Activated T-cell treated with anti-CD3 and anti-CD28 coated beads, Interleukin-2, amount 50 U/mL, for 1 hour (primary cell): ENCODE measurements at places on chromosomes 5 and 9.
A peak's percentile ranks its signal among the peaks of the same experiment; 100 is the strongest.

DNA sequence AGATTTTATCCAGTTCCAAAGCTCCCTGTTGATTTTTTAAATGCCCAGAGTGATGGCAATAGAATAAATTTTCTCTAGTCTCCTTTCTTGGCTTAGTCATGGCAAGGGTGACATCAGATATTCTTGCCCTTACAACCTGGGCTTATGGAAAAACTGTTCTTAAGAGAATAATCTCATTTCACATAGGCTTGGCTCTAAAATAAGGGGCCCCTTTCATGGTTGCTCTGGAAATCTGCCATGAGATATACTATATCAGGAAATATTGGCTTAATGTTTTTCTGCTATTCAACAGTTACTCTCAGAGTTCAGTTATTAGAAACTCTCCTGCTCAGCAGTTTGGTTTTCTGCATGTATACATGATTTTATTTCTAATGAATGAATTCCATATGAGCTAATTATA lies 7.8 kb downstream of the HMHB1 start:
- no peak for DNase-seq

GRCh38 chr5:67010684-67011409 lies 185.8 kb downstream of the CD180 start:
- DNase-seq, result no peak

GRCh38 chr5:59956130-59956783 lies 62.7 kb upstream of the PDE4D start:
- no peak for DNase-seq

DNA sequence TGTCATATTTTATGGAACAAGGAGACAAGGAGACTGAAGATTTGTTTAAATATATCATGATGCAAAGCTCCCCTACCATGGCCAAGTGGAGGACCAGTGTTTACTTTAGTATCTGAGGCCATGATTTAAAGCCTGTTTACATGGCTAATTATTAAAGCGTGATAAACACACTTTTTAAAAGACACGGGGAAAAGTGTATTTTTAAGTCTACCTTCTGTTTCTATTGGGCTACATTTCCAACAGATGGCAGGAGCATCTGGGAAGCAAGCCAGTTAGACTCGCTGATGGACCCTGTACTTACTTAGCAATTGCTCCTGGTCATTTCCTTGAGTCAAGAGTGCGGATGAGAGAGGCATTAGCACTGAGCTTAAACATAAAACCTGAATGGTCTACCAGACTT lies 480.3 kb upstream of the SEMA6A start:
- no peak for DNase-seq

DNA sequence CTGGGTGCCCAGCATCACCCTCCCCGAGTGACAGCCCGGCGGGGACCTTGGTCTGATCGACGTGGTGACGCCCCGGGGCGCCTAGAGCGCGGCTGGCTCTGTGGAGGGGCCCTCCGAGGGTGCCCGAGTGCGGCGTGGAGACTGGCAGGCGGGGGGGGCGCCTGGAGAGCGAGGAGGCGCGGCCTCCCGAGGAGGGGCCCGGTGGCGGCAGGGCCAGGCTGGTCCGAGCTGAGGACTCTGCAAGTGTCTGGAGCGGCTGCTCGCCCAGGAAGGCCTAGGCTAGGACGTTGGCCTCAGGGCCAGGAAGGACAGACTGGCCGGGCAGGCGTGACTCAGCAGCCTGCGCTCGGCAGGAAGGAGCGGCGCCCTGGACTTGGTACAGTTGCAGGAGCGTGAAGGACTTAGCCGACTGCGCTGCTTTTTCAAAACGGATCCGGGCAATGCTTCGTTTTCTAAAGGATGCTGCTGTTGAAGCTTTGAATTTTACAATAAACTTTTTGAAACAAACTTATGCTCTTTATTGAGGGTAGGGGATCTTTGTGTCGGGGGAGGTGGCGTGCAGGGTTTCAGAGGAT lies 1.3 kb downstream of the GADD45G start:
- DNase-seq, result peak; percentile 52

GRCh38 chr9:123316053-123316718 lies 39.8 kb upstream of the CRB2 start:
- no peak for DNase-seq

- DNase-seq, result no peak
Measured at GRCh38 chr5:158872455-158872854, 227.3 kb downstream of the EBF1 start.

DNA sequence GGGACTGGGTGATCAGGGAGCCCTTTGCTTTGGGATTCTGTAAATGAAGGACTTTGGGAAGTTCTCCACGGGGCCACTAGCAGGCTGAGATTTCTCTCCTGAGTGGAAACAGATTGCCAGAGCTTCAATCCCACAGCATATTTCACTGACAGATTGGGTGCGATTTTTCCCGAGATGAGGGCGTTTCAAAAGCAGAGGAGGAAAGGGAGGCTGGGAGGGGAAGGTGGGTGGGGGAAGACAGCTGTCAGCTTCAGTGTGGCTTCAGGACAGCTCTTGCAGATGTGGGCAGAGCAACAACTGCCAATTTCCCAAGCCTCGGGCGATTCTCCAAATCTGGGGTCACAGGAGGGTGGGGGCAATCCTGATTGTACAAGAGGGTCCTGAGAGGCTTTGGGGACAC lies 258.5 kb upstream of the ADRA1B start:
- no peak for DNase-seq

GRCh38 chr9:8234316-8234715 lies 434.7 kb upstream of the DMAC1 start:
- no peak for DNase-seq

GRCh38 chr5:115549154-115549553 lies 4.6 kb upstream of the FEM1C start:
- no peak for DNase-seq

- DNase-seq, result no peak
Measured at GRCh38 chr9:92804727-92805126, 40.1 kb upstream of the BICD2 start.

DNA sequence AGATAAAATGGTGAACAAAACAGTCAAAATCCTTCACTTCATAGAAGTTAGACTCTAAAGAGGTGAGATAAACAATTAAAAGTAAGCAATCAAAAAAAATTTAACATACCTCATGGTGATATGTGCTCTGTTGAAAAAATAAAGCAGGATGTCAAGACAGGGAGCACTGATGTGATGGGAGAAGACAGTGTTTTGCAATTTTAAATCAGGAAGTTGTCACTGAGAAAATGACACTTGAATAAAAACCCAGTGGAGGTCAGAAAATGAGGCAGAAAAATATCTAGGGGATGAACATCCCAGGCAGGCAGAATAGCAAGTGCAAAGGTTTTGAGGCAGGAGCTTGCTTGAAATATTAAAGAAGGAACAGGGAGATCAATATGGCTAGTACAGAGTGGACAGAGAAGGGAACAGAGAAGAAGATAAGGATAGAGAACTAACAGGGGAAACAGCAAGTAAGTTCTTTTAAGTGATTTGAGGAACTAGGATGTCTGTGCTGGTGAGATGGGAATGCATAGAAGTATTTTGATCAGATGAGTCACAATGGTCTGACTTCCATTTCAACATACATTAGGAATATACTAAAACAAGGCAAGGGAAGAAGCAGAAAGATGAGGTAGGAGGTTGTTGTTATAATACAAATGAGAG lies 130.4 kb downstream of the CHSY3 start:
- DNase-seq, result no peak

DNA sequence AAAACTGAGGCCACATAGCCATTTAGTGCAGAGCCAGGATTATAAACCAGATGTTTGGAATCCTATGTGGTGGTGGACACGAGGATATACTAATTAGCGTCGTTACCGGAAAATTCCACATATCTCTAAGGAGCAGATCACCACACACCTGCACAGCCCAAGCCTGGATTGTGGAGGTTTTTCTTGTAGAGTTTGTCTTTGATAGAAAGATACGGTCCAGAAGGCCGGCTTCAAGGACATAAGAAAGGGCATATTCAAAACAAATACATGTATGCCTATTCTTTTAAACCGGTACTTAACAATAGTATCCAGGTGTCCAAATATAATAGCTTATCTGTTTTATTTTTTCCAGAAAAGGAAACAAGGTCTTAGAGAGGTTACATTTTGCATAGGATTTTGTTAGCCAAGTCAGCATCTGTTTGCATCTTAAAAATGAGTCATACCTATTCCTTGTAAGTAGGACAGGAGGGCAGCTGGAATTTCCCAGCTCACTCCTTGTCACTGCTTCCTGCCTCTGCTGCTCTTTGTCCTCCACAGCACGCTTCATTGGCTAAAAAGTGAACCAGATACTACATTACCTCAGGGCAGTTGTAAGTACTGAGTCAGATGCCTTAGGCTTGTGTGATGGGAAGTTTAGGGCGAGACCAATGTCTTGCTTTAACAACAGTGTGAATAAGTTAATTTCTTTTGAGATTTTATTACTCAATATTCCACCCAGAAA lies 3.6 kb downstream of the TMC1 start:
- no peak for DNase-seq

- no peak for DNase-seq
Measured at GRCh38 chr9:126411225-126411947, 84.8 kb downstream of the MVB12B start.

- no peak for DNase-seq
Measured at GRCh38 chr5:14322437-14323187, 179.5 kb downstream of the TRIO start.

DNA sequence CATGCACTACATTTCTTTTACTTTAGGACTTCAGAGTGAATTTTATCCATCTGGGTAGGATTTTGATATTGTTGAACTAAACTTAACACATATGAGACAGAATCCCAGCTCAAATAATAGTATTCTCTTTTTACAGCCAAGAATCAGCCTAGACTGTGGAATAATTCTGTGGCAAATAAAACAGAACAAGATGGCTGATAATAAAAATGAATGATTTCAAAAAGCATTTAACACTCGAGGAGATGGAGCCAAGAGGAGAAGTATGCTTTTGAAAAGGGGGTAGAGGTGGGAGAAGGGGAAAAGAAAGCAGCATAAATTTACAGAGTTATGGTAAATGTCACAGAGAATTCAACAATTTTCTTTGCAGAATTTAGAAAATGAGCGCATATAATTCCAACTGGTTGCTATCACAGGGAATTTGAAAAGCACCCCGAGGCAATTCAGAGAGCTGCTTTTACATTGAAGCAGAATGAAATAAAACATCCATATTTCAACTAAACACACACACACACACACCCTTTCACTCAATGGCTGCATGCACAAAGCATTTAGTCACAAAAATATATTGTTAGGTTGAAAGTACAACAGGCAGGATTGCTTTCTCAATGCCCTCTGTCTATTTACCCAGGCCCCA lies 60.2 kb upstream of the DMAC1 start:
- DNase-seq, result no peak
